ENCODE measurements at places on chromosomes 11 and 22.

DNA sequence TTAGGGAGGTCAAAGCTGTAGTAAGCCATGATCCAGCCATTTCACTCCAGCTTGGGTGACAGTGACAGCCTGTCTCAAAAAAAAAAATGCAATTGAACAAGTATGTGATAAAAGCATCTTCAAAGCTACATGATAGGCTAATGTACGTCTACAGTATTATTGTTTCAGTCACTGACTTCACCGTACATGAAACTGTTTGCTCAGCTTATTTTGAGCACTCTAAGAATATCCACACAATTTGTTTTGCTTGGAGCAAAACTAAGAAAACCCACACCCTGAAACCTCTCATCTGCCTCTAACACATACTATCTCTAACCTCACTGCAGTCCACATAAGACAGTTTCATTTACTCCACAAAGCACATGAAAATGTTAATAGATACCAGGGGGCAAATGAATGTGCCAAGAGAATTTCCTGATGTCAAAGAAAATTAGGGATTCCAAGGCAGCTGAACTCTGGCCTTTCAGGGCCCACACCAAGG lies 60.7 kb downstream of the KCNA4 start:
- no peak for DNase-seq

GRCh38 chr11:13249177-13249576 lies 28.4 kb upstream of the BMAL1 start:
- DNase-seq: no peak

- DNase-seq: no peak
Measured at GRCh38 chr11:9120664-9121468, 29.5 kb upstream of the SCUBE2 start.

- no peak for DNase-seq
Measured at GRCh38 chr22:48171271-48171691, 1408.8 kb downstream of the TBC1D22A start.

DNA sequence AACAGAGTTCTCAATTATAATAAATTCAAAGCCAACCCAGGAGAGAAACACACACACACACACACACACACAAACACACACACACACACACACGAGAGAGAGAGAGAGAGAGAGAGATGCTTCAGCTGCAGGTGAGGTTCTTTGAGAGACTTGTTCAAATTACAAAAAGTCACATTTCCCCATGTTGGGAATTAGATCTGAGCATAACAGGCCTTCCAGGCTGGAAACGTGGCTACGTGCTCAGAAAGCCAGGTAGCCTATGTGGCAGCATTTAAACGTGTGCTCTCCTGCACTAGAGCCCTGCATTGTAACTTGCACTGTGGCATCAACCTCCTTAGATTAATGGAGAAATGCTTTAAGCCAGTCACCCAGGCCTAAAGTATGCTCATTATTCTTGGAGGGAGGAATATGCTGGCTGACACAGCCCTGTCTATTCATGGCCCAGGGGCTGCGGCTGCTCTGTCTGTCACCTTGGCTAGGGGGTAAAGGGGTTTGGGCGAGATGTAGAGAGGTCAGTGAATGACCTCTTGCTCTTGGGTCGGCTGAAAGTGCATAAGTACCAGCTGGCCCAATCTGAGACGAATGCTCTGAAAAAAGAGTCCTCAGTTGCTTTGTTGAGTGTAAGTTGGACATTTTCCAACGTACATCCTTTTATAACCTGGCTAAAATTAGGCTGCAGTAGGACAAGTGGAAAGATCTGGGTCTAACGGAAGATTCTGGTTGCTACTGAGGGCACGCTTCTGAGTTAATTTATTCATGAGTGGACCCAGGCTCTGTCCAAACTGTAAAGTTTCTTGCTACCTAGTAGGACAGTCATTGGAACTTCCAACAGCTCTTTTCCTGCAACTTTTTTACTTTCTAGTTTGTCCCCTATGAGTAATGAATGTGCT lies 171.1 kb upstream of the SEZ6L start:
- no peak for DNase-seq

DNA sequence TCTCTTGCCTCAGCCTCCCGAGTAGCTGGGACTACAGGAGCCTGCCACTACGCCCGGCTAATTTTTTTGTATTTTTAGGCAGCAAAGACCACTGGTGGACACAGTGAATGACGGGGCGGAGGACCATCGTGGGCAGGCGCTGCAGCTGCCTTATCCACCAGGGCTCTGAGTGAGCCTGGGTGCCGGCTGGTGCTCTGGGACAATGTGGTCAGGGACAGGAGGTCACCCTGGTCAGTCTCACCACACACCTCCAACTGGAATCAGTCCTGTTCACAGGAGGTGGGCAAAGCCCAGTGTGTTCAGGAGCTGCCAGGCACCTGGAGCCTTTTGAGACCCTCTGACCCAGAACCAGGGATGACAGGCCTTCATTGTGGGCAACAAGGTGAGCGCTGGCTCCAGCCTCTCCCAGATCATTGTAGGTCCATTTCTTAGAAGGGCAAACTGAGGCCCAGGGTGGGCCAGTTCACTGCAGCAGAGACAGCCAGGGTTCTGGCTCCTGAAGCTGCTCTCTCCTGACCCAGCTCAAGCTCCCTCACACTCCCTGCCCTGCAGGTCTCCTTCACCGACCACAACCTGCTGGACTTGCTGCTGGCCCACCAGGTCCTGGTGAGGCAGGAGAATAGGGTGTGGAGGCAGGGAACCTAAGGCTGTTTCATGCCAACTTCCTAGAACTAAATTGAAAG lies 15.7 kb upstream of the CABP2 start:
- no peak for DNase-seq

DNA sequence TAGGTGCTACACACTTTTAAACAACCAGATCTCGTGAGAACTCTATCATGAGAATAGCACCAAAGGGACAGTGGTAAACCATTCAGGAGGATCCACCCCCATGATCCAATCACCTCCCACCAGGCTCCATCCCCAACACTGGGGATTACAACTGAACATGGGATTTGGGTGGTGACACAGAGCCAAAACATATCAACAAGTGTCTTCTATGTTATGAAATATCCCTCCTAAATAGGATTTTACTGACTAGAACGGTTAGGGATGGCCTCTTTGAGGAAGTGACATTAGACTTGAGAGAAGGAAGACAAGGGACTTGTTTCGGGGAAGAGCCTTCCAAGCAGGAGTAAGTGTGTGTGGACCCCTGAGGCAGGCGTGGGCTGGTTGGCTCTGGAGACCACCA lies 11.9 kb upstream of the MRPL11 start:
- DNase-seq: no peak

GRCh38 chr11:72580642-72580950 lies 93.6 kb downstream of the PDE2A start:
- DNase-seq: no peak

DNA sequence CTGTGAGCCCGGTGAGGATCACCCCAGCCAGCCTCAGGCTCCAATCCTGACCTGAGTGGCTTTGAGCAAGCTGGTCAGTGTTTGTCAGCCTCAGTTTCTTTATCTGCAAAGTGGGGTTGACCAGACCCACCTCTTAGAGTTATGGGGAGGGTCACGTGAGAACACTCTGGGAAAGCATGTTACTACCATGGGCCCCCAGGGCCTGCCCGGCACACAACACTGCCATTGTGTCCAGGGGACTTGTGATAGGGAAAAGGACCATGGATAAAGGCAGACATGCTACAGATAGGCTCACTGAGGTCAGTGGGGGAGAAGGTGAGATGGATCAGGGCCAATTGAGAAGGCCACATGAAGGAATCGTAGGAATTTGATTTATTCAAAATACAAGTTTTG lies 32.1 kb upstream of the SUSD2 start:
- no peak for DNase-seq

GRCh38 chr22:29855611-29856181 lies 17.6 kb upstream of the ASCC2 start:
- no peak for DNase-seq

DNA sequence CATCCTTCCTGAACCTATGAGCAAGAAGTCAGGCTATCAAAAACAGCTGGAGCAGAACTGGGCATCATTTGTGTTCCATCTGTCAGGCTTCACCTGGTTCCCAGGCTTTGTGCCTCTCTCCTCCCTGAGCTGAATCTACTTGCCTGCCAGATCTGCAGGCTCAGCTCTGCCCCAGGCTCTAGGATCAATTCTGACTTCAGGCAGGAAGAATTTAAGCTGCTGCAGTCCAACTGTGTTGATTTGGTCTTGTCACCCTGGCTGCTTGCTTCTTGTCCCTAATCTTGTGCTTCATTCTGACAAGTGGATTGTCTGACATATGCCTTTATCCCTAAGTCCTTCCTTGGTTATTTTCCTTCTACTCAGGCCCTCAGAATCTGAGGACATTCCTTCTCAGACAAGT lies 31.6 kb upstream of the CADM1 start:
- DNase-seq: no peak

GRCh38 chr22:22855617-22856308 lies 31.9 kb upstream of the IGLL5 start:
- no peak for DNase-seq

GRCh38 chr22:46378426-46379065 lies 43.0 kb downstream of the TRMU start:
- no peak for DNase-seq

GRCh38 chr22:44783581-44783980 lies 31.2 kb downstream of the ARHGAP8 start:
- no peak for DNase-seq

DNA sequence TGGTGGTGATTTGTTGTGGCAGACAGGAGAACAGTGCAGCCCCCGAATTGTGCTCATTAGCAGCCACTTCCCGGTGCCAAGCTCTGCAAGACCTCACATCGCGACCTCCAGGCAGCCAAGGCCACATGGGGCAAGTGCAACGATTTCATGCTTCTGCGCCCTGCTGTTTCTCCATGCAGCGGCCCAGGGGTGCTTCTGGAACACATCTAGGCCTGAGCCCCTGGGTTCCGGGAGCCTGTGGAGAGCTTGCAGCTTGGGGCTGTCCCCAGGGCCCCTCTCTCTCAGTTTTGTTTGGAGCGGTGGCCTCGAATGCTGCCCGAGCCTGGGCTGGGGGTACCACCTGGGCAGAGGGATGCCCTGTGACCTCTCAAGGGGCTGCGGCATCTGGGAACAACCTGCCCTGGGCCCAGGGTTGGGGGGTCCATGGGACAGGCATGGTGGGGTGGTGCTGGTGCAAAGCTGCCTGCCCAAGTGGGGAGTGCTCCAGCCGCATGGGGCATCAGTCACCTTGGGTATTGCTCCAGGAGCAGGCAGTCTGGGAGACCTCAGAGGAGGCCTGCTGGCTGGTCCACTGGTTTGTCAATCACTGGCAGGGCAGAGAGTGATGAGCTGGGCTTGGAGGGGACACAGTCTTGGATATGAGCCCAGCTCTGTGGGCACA lies 51.9 kb downstream of the TPCN2 start:
- no peak for DNase-seq

GRCh38 chr11:76824980-76825725 lies 35.6 kb upstream of the ACER3 start:
- no peak for DNase-seq

DNA sequence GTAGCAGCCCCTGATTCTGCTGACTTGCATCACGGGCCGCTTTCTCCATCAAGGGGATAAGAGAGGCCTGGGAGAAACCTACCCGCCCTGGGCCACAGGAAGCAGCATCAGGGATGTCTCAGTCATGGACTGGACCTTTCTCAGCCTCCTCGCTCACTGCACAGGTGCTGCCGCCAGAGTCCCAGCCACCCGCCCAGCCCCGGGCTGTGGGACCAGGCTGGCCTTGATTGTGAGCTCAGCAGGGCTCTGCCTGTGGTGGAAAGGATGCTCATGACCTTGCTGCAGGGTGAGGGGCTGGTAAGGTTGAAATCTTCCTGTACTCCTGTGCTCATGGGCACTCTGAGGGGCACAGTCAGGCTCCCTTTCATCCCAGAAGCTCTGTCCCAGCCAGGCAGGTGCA lies 26.0 kb upstream of the GGTLC2 start:
- no peak for DNase-seq

DNA sequence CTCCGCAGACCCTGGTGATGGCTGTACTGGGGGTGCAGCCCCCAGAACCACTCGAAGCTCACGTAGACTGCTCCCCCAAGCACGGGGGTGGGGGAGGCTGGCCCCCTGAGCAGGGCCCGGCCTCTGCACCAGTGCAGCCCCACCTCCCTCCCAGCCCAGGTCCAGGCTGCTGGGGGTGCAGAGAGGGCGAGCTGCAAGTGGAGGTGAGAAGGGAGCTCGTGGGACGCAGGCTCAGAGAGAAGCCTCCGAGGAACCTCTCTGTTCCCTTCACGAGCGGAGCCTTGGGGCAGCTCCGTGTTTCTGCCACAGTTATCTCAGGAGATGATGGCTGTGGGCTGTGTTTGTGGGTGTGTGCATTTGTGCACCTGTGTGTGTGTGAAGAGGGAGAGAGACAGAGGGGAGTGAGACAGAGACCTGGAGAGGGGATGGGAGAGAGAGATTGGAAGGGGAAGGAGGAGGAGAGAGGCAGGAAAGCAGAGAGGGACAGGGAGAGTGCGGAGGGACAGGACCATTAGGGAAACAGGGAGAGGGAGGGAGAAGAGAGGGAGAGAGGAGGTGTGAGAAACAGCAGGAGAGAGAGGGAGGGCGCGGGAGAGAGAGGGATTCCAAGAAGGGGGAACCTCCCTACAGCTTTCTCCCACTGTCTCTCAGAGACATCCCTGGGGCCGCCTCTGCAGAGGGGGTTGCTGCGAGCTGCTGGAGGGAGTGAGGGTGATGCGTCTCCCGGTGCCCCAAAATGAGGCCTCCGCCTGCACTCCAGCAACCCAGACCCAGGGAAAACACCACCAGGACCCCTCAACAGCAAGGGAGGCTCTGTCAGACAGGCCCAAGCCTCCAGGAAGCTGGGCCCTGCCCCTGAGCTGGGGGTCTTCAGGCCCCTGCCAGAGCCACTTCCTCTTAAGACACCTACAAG lies 1488.6 kb downstream of the BRD1 start:
- DNase-seq: no peak

DNA sequence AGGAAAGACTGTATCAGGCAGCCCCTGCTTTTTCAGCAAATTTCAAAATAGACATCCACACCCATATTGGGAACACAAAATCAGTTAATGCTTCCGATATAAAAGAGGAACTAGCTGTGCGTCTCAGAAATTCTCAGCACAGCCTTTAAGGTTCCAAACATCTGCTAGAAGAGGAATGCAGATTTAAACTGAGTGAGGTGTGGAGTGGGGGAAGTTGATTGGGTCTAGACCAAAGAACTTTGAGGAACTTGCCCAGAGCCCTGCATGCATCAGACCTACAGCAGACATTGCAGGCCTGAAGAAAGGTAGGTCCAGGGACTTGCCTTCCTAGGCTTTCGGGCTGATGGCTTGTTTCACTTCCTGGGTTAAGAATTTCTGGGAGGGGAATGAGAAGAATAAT lies at the start of gene MS4A4A:
MS4A4A (plus strand) TSS at position 255 of the 400 bp plus-strand sequence; CDS start at position 265, 10 bp downstream.
- no peak for DNase-seq

GRCh38 chr22:48175721-48176120 lies 1413.3 kb downstream of the TBC1D22A start:
- no peak for DNase-seq

- no peak for DNase-seq
Measured at GRCh38 chr11:64712430-64713015, 10.5 kb downstream of the NRXN2 start.

- no peak for DNase-seq
Measured at GRCh38 chr11:2540223-2540991, 95.6 kb downstream of the KCNQ1 start.

GRCh38 chr11:9150501-9150900 lies 59.1 kb upstream of the SCUBE2 start:
- no peak for DNase-seq

- no peak for DNase-seq
Measured at GRCh38 chr22:45200860-45201511, 37.3 kb downstream of the NUP50 start.

GRCh38 chr22:19845054-19845722 lies 9.5 kb downstream of the GNB1L start:
- no peak for DNase-seq

Data from stimulated activated CD4-positive, alpha-beta T cell treated with anti-CD3 and anti-CD28 coated beads, TNF-alpha, amount 100 ng/mL, for 4 hours (primary cell).